Thymus (tissue), 14 donors: ENCODE measurements at places on chromosomes 2 and 18. TPM values are rescaled to one million over a fixed set of nuclear protein-coding genes. Genes with fewer than 3 reads are reported as not detected.

Gene FRZB
- total RNA-seq = 2.5 TPM

- H3K27me3 ChIP-seq = peaks cover 29% of the 10 kb centered on the region
- no peak for DNase-seq
- no peak overlapping the region for H3K4me3 ChIP-seq
- H3K4me1 ChIP-seq = no peaks in the 10 kb centered on the region
- no peak overlapping the region for H3K27ac ChIP-seq
Observed at GRCh38 chr2:21044694-21045371, 960 bp upstream of the APOB start.

Gene C1QL2
- 0.05 TPM for total RNA-seq

Gene PMAIP1
- 14.5 TPM for total RNA-seq

GRCh38 chr2:236866542-236867340 lies 218.9 kb upstream of the COPS8 start:
- H3K27ac ChIP-seq = no peak overlapping the region
- no peaks in the 10 kb centered on the region for H3K36me3 ChIP-seq

DNA sequence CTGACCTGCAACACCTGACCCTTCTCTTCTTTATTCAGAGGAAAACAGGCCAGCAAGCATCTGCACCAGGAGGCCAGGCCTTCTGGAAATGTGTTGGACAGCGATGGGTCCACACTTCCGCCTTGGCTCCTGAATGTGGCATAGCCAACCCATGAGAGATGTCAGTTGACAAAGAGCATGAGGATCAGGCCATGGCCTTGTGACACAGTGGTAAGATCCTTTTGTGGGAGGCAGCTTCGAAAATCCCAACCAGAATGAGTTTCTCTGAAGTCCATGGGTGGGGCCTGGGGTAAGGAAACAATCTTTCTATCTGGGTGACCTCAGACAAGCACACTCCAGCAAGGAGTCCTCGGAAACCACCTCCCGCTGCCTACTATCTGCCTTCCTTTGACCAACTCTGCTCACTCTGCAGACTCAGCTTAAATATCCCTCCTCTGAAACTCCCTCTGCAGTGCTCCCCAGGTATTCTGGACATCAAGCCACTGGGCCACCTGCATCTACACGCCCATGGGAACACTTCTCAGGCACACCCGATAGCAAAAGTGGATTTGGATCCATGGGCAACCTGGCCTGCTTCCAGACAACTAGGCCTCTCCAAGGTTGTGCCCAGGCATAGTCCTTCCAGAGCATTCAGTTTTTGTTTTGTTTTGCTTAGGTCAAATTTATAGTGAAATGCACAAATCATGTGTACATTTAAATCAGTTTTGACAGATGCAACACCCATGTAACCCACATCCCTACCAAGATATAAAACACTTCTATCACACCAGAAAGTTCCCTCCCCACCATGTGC lies 3.6 kb upstream of the SH2D6 start:
- H3K36me3 ChIP-seq = no peaks in the 10 kb centered on the region
- peaks cover 60% of the 10 kb centered on the region for H3K4me1 ChIP-seq
- no peaks in the 10 kb centered on the region for H3K27me3 ChIP-seq
- H3K27ac ChIP-seq = no peak overlapping the region
